ENCODE measurements at places on chromosomes 2 and 18.

GRCh38 chr2:43165378-43166069 lies 60.9 kb downstream of the ZFP36L2 start:
- no peak for DNase-seq

DNA sequence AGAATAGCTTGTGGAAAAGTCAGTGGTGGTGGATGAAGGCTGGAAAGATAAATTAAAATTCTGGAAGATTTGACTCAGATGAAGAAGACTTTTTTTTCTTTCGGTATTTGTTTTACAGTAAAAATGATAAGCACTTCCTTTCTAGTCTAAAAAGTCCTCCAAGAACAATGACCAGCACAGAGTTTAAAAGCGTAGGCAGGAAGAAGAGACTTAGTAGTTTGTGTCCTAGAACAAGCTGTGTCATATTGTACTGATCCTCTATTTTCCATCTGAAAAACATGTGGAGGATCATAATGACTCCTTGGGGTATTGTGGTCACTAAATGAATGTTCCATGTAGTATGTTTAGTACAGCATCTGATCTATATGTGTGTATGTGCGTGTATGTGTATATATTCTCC lies 132.4 kb upstream of the FSHR start:
- no peak for DNase-seq

GRCh38 chr2:56770490-56770889 lies 586.7 kb downstream of the CCDC85A start:
- DNase-seq, result no peak

GRCh38 chr2:181697126-181697525 lies 16.8 kb upstream of the NEUROD1 start:
- DNase-seq, result no peak

- DNase-seq, result no peak
These were observed 148.6 kb downstream of the TWIST2 start for GRCh38 chr2:238996331-238997136.

DNA sequence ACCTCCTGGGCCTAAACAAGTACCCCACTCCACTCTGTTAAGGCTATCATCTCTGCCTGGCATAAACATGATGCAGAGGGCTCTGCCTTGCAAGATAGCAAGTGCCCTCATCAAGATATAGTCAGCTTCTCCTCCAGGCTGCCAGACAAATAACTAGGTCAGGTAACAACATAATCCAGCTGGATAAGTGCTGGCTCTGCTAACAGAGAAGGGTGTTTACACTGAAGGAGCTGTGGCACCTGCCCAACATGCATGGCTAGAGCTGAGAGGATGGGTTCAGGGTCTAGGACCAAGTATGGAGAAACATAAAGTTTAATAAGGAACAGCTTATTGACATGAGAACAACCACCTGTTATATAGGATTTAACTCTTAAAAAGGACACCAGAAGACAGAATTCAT lies 42.8 kb downstream of the DLGAP1 start:
- DNase-seq, result no peak

DNA sequence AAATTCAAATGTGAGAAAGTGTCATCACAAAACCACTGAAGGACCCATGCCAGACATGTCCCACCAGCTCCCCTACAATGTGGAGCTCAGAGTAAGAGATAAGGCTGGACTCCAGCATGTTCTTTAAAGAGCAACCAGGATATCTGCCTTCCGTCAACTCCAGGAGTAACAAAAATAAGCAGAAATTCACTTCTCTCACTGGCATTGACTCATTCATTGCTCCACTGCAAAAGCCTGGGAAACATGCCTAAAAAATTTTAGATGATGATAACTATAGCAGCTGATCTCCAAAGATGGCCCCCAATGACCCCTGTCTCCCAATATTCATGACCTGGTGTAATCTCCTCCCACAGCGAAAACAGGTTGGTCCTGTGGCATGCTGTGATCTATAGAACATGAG lies 314.5 kb downstream of the NCKAP5 start:
- no peak for DNase-seq

GRCh38 chr2:16851126-16851525 lies 185.5 kb upstream of the CYRIA start:
- no peak for DNase-seq

DNA sequence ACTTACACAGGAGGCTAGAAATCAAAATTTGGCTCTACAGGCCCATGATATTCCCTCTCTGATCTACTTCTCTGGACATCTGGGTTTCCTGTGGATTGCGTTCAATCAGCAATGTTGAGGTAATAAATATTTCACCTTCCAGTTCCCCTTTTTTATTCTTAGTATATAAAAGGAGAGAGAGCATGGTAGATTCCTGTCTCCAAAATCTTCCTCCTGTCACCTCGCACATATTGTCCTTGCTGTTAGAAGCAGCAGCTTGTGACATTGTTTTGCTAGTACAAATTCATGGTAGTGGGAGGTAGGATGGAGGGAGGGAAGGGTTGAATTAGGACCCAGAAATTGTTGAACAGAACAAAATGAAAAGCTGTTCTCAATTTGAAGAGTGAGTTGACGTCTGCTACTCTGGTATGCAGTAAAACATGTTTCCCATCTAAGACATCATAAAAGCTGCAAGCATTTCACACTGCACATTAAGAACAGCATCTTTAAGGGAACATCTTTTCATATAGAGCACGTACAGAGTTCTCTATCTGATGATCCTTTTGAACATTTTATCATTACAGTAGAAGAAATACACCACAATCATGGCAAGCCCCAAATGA lies 156.4 kb downstream of the RDH14 start:
- DNase-seq, result no peak

DNA sequence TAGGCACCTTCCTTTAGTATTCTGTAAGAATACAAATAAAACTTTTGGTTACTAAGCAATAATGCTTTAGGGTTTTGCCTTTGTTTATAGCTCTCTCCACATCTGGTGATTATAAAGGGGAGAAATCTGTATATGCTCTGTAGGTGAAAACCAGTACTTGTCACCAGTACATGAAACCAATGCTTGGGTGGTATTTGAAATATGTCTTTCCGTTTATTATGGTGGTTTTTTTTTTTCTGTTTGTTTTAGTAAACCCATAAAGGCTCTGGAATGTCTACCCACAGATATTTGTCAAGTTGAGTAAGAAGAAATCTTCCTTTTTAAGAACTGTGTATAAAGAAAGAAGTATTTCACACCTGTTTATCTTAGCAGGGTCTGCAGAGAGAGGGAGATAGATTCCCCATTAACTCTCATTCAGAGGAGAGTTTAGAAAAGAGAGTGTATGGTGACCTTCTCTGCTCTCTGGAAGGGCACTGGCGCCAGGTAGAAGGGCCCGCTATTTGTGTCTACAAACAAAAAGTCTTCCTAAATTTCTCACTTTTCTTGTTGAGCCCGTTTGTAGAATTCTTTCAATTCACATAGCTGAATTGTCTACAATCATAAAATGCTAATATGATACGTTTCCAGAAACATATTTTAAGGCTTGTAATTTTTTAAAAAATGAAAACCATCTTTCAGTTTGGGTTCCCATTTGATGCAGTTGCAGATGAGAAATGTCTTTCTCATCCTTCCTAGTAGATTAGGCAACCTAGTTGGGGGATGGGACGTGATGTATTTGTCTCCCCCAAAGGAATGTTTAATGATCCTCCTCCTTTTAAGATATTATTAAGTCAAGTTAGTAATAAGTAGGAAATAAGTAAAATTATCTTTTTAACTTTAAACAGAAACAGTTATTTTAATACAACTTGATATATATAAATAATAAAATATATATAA lies 33.9 kb downstream of the MAP3K20 start:
- DNase-seq, result no peak

- no peak for DNase-seq
These were observed 501.5 kb downstream of the NR4A2 start for GRCh38 chr2:155830817-155831579.

GRCh38 chr2:69330781-69331180 lies 56.2 kb downstream of the GFPT1 start:
- DNase-seq, result no peak

GRCh38 chr2:82636402-82637020 lies 1822.6 kb downstream of the SUCLG1 start:
- DNase-seq, result no peak

GRCh38 chr2:67799886-67800285 lies 262.9 kb downstream of the C1D start:
- DNase-seq, result no peak

GRCh38 chr18:69383186-69383585 lies 17.5 kb upstream of the DOK6 start:
- no peak for DNase-seq

Data from germinal center (tissue), 1 donor.